NCI-H1417 (cell line): ENCODE measurements at places on chromosomes 3 and 15.

DNA sequence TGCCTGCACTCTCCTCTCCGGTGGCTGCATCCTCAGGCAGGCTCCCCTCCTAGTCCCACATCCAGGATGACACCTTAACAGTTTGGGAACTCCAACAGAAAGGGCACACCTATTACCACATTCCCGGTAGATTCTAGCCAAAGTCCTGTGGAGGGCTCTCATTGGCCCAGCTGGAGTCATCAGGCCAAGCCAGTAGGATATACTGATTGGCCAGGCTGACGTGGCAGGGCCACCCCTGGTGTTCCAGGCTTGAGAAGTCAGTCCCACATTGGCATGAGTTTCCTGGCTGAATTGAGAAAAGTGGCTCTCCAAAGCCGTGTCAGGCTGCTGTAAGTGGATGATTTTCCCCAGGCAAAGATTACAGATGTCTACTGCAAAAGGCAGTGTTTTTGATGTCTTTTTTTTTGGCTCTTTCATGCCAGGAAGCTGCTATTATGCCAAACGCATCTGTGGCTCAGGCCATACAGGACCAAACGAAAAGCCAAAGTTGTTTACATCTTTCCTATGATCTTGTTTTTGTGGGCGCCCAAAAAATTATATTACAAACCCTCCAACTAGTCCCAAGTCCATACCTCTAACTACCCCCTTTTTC, 6.6 kb upstream of the BLM start:
- DNase-seq = no peak

DNA sequence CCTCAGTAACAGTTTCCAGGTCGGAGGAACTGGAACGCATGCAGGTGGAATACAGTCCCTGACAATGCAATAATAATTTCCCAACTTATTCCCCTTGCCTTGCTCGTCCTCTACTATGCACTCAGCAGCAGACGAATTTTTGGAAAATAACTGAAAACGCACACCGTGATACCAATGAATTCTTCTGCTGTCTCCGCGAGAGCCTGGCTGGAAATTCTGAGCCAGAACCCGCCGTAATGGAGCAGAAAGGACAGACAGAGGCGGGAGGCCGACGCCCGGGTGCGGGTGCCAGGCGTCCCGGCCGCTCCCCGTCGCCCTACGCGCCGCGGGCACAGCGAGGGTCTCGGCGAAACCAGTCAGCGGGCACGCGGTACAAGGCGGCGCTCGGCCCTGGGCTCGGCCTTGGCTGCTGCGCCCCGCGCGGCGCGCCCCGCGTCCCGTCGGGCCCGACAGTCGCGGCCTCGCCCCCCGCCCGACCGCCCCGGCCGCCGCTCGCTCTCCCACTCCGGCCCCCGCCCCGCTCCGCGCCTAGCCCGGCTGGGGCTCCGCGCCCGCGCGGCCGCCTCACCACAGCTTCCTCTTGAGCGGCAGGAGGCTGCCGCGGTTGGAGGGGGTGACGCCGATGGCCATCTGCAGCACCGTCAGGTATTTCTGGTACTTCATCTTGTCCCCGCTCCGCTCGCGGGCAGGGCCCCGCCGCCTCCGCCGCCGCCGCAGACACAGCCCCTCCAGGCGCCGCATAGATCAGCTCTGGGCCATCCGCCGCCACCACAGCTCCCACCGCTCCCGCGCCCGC, 114.5 kb upstream of the GOLGA8J start:
- no peak for DNase-seq

GRCh38 chr3:41522612-41523011, 323.3 kb downstream of the CTNNB1 start:
- no peak for DNase-seq

GRCh38 chr3:15107075-15107947, 8.4 kb upstream of the RBSN start:
- DNase-seq = no peak

- no peak for DNase-seq
These were observed 166.2 kb downstream of the UACA start for GRCh38 chr15:70597056-70597603.

DNA sequence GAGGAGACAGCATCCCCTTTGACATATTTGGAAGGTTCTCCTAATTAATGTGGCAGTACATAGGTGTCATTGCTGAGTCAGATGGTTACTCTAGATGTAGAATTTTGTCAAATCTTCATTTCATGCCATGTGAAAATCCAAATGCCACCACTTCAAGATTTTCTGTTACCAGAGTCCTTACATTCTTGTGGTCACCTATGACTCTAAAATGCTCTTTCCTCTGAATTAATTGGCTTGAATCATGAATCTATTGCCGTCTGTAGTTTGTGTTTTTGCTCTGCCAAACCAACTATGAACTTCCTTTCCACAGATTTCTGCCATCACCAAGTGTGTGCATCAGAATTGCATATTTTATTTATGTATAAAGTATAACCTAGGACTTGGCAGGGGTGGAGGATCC, 269.4 kb upstream of the ZPLD1 start:
- DNase-seq = no peak

DNA sequence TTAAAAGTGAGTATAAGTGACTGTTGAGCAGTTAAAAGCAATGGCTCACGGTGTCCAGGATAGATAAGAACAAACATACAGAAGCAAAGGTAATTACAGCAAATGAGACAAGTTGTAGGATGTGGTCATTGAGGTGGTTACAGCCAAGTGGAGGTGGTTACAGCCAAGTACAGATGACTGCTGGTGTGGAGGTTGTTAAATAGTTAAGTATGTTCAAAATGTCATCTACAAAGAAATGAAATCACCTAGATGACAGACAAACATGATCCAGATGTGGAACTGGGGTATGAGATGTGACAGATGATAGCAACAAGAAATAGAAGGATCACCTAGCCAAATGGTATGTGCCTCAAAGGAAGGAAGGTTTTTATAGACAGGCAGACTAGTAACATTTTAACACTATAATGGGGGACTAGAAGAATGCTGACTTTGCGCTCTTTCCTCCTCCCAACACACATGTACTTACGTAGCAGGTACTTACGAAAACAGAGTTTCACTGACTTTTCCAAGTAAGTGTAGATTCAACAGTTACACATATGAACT, 6.8 kb upstream of the ANKRD28 start:
- DNase-seq = no peak

GRCh38 chr3:166444336-166444735, 607.1 kb upstream of the BCHE start:
- DNase-seq = no peak

DNA sequence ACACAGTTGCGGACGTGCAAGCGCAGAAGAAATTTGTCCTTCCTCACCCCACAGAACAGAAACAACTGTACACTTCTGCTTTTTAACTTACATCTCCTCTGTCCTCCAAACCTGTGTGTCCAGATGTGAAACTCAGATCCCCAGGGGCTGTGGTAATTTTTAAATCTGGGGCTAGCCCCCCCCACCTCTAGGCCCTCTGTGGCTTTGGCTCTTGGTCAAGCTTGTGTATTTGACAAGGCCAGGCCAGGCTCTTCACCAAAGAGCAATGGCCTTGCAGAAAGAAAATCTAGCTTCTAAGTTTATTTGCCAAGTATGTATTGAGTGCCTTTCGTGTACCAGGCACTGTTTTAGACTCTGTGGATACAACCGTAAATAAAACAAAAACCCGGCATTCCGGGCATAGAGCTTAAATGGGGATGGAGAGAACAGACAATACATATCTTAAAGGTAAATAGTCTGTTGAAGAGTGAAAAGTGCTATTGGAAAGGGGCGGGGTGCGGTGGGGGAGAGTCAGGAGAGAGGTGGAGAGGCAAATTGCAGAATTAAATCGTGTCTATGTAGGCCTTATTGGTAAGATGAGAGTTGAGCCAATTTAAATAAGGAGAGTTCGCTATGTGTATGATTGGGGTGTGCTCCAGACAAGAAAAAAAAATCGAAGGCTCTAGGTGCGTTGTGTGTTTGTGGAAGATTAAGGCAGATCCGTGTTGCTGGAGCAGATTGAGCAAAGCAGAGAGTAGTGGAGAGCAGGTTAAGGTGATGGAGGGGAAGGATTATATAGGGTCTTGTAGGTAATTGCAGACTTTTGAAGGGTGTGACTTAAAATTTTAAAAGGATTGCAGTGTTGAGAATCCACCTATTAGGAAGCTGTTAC, 781 bp upstream of the DPH6 start:
- DNase-seq = no peak

DNA sequence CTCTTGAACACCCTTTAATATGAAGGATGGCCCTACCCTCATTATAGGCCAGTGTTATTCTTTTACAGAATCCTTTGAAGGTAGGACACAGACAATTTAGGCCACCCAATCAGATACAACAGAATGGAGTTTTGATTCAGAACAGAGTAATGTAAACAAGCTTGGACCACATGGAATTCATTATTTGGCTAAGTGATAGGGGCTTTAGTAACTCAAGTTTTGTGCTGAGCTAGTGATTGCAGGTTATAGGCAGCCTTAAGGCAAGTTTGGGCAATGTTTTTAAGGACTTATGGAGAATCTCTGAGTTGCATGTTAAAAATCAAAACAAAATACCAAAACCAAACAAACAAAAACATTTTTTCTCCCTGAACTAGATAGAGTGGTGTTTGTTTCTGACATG, 312.1 kb upstream of the ROBO1 start:
- no peak for DNase-seq

DNA sequence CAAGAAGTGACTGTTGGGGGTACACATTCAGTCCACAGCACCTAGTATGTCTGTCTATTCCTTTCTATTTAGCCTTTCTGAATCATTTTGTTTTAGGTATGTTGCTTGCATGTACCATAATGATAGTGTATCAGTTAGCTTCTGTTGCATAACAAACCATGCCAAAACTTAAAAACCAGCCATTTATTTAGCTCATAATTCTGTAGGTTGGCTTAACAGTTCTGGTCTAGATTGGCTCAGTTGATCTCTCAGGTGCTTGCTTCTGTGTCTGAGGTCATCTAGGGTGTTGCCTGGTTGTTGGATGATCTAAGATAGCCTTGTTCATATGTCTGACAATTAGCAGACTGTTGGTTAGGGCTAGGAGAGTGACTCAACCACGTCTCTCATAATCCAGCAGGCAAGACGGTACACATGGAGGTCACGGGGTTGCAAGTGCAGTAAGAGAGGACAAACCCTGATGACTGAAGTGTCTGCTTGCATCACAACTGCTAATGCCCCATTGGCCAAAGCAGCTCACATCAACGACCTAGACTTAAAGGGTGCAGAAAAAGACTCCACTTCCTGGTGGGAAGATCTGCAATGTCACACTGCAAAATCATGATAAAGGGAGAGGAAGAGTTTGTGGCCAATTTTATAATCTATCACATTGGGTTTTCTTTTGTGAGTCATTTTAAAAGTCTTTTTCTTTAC, 6.8 kb upstream of the PDCD6IP start:
- DNase-seq = no peak

DNA sequence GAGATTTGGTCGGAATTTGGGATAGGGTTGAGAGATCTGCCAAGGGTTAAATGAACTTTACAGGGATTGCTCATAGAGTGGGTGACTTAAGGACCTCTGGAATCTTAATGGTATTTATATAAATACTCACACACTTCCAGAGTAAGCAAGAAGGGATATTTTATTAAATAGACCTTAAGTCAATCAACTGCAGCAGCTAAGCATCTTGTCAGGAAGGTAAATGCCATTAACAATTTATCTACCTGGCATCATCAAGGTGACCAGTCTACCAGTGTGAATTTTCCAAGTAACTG, 123.9 kb downstream of the FEZF2 start:
- no peak for DNase-seq

- DNase-seq = no peak
These were observed 44.6 kb downstream of the EOMES start for GRCh38 chr3:27677565-27677964.

- DNase-seq = no peak
These were observed 365.9 kb downstream of the CACNA2D3 start for GRCh38 chr3:54488297-54488696.

GRCh38 chr3:42118762-42119361, 27.7 kb downstream of the TRAK1 start:
- DNase-seq = no peak

DNA sequence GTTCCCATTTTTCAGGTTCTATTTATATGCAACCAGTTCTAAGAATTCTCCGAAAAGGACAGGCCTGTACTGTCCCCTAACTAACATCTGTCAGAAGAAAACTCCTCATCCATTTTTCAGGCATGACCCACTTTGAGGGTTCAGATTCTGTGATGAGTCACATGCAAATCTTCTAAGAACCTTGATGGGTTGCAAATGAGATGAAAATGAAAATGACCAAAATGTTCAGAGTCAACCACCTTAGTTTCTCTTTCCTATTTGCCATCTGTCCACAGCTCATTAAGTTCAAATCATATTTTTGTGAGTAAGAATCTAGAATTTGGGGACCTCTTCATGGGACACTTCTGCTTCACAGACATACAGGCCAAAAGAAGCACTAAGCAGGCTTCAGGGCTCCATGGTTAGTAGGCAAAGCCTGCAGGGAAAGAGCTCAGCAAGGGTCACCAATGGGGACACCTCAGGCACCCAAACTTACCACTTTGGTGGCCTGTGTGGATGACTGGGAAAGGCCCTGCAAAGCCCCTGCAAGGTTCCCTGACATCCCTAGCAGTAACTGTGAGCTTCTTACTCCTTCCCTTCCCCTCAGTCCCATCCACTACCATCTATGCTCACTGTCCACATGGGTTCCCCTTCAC, 122.0 kb downstream of the WDR76 start:
- no peak for DNase-seq

- no peak for DNase-seq
These were observed 54.4 kb upstream of the KIF23 start for GRCh38 chr15:69359722-69360121.

- DNase-seq = peak; percentile 96
These were observed 9.2 kb upstream of the SEMA4B start for GRCh38 chr15:90191794-90192509.

DNA sequence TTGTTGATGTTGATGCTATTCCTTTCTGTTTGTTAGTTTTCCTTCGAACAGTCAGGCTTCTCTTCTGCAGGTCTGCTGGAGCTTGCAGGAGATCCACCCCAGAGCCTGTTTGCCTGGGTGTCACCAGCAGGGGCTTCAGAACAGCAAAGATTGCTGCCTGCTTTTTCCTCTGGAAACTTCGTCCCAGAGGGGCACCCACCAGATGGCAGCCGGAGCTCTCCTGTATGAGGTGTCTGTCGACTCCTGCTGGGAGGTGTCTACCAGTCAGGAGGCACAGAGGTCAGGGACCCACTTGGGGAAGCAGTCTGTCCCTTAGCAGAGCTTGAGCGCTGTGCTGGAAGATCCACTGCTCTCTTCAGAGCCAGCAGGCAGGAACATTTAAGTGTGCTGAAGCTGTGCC, 303.2 kb downstream of the ZIC1 start:
- no peak for DNase-seq

GRCh38 chr3:45409921-45410320, 21.5 kb downstream of the LARS2 start:
- DNase-seq = no peak

- DNase-seq = no peak
These were observed 15.5 kb downstream of the PAQR9 start for GRCh38 chr3:142947799-142948575.
